GM23338 (cell line): ENCODE measurements at places on chromosomes 3 and 15.

GRCh38 chr3:174483254-174483653 lies 375.9 kb upstream of the NAALADL2 start:
- DNase-seq: no peak

DNA sequence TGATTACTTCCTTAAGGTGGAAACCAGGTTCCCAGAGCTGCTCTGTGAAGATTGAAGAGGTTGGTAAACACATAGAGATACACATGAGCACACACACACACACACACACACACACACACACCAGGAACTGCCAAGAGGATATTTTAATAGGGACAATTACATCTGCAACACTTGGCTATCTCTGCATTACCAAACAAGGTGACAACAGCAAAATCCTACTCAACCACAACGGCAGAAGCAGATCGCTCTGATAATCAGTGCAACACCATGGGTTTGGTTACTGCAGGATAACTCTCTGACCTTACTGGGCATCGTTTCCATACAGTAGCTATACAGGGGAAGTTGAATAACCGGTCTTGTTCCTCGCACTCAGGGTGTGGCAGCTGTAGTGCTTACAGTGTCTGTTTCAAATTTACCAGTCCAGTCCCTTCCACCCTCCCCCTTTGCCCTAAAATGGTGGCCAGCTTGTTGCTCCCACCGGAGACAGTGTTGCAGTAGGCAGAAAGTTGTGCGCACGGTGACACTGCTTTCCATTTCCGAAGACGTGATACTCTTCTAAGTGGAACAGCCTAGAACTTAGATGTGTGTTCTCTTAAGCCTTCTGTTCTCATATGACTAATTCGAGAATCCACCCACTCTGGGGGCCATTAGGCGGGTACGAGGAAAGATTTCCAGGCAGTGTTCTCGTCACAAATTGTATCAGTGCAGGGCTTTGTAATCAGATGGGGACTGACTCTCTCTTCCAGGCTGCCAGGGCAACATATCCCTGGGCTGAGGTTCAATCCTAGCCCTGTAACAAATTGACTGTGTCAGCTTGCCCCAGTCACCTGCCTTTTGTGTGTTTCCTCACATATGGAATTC lies 176.2 kb downstream of the P3H2 start:
- no peak for DNase-seq

- no peak for DNase-seq
These were observed 130.6 kb downstream of the IMPG2 start for GRCh38 chr3:101189796-101190195.

GRCh38 chr3:129059311-129059958 lies 1.1 kb upstream of the GP9 start:
- no peak for DNase-seq

- no peak for DNase-seq
These were observed 24.8 kb downstream of the CBLB start for GRCh38 chr3:105843994-105844393.

- no peak for DNase-seq
These were observed 261.1 kb downstream of the ABHD5 start for GRCh38 chr3:43951813-43952212.

DNA sequence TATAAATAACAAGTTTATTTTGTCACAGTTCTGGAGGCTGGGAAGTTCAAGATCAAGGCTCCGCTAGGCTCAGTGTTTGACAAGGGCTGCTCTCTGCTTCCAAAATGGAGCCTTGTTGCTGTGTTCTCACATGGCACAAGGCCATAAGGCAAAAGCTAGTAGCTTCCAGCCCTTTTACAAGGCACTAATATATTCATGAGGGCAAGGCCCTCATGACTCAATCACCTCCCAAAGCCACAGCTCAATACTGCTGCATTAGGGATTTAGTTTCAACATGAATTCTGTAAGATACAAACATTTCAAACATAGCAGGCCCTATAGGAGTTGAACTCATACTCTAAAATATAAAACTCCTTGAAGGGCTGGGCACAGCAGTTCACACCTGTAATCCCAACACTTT lies 30.2 kb downstream of the ZBTB11 start:
- no peak for DNase-seq

DNA sequence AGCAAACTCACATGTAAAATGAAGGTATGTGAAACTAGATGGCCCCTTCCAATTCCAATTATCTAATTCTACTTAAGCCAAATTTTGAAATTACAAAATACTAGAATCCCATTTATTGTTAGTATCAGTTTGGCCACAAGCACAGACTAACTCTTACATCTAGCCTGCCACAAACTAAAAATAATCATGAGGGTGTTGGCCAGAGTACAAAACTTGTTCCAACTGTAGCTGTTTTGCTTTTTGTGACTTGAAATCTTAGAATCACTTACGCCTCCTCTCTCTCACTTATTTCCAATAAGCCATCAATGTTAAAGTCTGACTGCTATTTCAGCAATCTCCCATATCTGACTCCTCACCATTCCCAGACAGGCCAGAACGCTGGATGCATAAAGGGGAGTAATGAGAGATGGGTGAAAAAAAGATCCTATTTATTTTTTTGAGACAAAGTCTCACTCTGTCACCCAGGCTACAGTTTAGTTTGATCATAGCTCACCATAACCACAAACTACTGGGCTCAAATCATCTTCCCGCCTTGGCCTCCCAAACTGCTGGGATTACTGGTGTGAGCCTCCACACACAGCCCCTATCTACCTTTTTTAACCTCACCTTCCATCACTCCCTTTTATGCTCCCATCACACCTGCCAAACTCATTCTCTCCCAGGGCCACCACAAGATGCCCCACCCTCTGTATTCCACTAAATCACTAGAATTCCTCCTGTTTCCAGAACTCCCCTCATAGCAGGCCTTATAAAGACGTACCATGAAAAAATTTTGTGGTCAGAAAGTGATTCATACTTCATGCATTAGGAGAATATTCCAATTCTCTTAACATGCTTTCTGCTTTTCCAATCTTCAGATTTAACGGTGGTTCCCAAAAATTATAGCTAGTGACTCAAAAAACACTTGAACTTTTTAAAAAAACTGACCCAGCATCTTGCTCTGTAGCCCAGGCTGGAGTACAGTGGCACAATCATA lies 36.5 kb downstream of the ATOSA start:
- no peak for DNase-seq

DNA sequence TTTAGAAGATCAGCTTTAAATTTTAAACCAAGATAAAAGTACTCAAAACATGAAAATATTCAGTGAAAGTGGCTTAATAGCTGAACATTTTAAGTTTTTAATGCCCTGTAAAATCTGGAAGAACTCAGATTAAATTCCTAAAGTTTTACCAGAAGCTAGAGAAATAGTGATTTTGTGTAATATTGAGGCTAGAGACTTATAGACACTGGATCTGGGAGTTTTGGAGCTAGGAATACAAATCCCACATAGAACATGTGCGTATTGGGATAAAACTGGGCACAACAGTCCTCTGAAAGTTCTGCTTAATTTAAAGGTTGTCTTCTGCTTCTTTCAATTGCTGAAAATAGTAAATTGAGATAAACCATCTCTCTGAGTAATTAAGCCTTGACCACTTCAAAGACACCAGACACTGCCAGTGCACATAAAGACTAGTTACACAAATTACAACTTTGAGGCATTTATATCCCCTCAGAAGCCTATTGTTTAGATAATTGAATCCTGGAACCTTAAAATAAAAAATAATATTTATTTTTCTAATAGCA lies 1382.5 kb downstream of the OTOL1 start:
- no peak for DNase-seq

DNA sequence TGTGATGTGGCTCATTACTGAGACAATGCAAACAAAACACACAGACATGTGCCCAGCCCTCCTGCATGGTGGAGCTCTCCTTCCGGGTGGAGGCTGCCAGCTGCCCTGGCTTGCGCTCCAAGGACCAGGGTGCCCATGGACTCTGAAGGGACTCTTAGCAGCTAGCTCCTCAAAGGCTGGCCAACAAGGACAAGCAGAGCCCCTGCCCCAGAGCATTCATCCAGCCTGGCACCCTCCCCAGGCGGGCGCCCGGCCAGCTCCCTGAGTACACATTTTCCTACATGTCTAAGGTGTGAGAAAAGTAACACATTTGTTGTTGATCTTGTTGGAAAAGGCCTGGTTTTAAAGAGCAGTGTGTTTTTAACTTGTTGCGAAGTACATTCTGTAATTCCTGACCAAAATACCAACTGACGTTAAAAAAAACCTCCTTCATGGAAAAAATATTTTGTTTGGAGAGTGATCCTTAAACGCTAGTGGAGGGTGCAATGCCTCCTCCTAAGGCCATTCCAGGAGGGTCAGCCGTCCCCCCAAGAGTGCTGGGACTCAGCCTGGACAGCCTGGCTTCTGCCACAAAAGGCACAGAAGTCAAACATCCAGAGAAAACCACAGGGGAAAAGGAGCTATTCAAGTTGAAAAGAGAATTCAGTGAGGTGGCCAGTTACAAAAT lies 86.9 kb downstream of the KLF15 start:
- DNase-seq: no peak

- peak; percentile 5 for DNase-seq
These were observed 113.8 kb upstream of the TGFBR2 start for GRCh38 chr3:30492322-30493192.
